ENCODE measurements at places on chromosomes 1 and 21.

DNA sequence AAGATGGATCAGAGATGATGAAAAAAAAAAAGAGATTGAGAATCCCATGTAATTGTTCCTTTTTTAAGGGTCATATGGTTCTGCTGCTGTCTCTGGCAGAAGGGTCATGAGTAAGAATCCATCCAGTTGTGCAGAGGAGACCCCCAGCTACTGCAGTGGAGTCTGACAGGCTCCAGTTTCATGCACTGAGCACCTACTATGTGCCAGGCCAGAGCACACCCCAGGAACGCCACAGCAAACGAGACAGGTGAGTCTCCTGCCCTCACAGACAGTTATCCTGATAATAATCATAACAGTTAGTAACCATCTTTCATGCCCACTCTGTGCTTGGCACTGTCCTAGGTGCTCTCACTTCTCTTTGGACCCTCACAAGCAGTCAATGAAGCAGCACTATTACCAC is 420.0 kb downstream of the MATN1 start:
- no peak for DNase-seq

DNA sequence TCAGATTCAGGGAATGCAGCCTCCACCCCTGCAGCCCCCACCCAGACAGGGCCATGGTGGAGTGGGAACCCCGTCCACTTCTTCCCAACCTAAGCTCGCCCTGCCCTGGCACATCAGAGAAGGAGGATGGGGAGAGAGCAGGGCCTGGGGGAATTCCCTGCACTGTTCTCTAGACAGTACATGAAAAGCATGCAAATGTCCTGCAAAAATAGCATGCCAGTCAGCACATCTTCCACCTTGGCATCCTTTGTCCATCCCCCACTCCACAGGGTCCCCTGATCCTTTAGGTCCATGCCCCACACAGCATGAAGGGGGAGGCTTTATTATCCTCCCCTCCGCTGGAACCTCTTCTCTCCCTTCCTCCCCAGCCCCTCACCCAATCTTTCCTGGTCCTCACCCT is 35.0 kb upstream of the RD3 start:
- no peak for DNase-seq

DNA sequence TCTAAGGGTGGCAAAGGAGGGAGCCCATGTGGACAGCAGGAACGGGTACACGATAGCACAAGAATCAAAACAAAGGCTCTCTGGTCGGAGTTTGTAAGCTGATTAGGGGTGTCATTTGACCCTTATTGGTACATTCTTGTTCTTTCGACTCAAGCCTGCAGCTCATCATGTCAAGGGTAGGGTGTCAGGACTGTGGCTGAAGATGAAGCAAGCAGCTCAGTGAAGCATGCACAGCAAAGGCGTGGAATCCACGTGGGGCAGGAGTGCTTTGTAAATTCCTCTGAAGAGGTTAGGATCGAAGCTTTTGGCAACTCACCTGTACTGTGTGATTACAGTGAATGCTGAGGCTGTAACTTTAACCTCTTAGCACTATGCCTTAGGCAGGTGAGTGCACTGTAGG is 4.7 kb upstream of the ABCB10 start:
- no peak for DNase-seq

GRCh38 chr1:200075522-200075921 is 48.0 kb downstream of the NR5A2 start:
- no peak for DNase-seq

GRCh38 chr21:38824124-38824822 is 18.5 kb downstream of the ETS2 start:
- no peak for DNase-seq

- no peak for DNase-seq
Measured at GRCh38 chr1:239434181-239434580, 47.8 kb downstream of the CHRM3 start.

DNA sequence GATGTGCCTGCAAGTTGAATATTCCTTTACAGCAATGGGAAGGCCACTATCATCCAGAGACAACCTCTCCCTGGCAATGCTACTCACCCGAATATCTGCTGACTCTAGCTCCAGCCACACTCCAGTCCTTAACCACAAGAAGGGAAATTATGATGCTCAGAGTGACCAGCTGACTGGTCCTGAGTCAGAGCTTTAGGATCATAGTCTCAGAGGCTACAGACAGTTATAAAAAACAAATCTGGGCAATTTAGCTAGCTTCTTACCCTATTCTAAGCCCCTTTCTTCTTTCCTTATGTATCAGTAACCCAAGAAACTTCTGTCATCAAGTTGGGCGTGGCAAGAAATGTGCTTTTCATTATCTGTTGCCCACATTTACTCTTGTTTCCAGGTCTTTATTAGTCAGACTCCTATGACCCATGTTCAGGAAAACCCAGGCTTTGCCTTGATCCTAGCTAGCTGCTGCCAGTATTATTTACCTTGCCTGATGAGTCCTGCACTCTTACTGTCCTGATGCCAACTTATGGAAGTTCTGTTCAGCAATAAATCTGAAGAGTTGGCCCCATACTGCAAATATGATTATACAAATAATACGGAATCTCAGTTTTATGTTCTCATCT is 207.0 kb downstream of the TTLL7 start:
- DNase-seq = no peak

GRCh38 chr1:55947446-55947845 is 631.9 kb downstream of the PLPP3 start:
- DNase-seq = no peak

- no peak for DNase-seq
Measured at GRCh38 chr1:203317429-203318228, 12.3 kb downstream of the BTG2 start.

- no peak for DNase-seq
Measured at GRCh38 chr1:51551848-51552296, 32.8 kb upstream of the EPS15 start.

- DNase-seq = no peak
Measured at GRCh38 chr1:208153386-208153785, 90.8 kb downstream of the PLXNA2 start.

- no peak for DNase-seq
Measured at GRCh38 chr1:6353955-6354658, 39.5 kb downstream of the ACOT7 start.

GRCh38 chr21:34833465-34833864 is 164.7 kb downstream of the CLIC6 start:
- DNase-seq = no peak

- DNase-seq = no peak
Measured at GRCh38 chr1:209038735-209039134, 544.8 kb upstream of the CAMK1G start.

DNA sequence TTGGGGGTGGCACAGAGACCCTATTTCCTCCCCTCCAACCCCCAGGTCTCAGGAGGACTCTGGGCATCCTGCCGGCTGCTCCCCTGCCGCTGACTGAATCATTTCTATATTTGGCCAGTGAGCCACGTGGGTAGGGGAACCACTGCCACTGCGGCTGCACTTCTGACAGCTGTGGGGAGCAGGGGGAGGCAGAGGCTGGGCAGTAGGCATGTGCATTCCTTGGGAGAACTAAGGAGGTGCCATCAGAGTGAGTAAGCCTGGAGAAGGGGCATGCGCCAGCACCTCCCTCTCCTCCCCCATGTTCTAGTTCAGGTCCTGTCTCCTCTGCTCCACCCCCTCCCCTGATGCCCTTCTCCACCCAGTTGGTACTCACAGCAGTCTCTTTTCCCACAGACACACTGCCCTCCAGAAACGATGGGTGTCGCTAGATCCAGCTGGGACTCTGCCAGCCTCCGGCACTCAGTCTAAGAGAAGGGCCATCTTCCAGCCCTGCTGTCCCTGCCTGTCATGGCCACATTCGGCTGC is 12.0 kb downstream of the PPFIA4 start:
- DNase-seq = no peak

GRCh38 chr1:193658081-193658480 is 471.7 kb upstream of the B3GALT2 start:
- DNase-seq = no peak

GRCh38 chr1:57858740-57859139 is 434.9 kb upstream of the DAB1 start:
- DNase-seq = no peak

- no peak for DNase-seq
Measured at GRCh38 chr1:14607295-14607694, 8.8 kb downstream of the KAZN start.

DNA sequence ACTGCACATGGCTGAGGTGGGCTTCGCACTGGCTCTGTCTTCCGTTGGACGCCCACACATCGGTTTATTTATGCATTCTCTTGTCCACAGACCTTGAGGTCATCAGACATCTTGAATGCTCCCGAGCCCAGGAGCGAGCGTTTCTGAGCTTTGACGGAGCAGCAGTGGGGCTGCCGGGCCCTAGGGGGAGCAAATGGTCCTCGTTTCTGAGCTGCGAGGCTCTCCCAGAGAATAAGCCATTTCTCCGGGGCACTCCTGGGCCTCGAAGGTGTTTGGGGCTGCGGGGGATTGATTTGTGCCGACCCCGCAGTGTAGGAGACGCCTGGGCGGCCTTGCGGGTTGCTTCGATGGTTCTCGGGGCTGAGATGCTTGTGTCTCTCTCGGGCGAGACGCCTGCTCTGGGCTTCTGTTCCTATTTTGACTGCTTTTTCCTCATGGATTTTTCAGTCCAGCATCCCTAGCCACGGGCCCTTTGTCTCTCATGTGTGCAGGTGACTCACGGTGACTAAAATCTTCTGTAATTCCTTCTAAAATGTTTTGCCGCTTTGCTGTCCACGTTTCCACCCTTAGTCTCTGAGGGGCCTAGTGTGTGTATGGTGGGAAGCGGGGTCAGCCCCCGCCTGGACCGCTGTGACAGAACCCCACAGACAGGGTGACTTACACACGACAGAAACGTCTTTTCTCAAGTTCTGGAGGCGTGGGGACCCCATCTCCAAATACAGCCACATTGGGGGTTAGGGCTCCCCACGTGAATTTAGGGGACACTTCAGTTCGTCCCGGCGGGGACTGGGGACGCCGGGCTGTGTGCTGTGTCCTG is 62.1 kb downstream of the FAAP20 start:
- no peak for DNase-seq

- no peak for DNase-seq
Measured at GRCh38 chr1:6378096-6378746, 15.3 kb downstream of the ACOT7 start.

DNA sequence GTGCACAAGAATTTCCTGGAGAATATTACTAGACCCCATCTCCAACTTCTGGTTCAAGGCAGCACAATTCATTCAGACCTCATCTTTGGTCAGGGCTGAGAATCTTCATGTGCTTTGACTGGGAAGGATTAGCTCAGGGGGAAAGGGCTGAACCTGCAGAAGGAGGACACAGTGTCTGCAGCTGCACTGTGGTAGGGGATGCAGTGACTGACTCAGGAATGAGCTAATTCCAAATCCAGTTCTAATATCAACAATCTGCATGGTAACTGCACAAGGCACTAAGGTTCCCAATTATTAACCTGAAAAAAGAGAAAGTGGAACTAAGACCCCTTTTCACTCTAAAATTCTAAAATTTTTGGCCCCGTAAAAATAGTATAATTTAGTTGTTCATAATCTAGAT is 31.6 kb downstream of the TTLL7 start:
- no peak for DNase-seq
